ENCODE measurements at places on chromosomes 6 and 20.

DNA sequence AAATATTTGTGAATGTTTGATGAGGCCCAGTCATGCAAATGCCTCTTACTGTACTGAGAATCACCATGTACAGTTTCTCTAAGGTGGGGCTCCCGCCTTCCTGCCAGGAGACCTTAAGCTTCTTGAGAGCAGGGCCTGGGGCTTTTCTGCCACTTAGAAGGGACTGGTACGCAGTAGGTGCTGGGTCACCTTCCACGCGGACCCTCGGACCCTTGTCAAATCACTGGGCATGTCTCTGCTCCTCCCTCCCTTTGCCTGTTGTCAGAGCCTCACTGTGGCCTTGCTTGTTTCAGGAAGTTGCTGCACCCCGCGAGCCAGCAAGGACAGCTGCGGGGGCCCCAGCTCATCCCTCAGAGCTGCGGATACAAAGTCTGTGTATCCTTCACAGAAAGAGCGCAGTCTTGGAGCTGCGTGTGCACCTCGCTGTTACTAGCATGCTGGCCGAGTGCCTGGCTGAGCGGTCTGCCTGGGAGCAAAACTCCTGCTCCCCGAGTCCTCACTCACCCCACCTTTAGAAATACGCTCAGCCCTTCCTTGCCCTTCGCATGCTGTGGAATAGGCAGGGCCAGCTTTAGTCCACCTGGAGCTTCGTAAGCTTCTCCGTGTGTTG is 30.7 kb upstream of the IRF4 start:
- no peak for DNase-seq

DNA sequence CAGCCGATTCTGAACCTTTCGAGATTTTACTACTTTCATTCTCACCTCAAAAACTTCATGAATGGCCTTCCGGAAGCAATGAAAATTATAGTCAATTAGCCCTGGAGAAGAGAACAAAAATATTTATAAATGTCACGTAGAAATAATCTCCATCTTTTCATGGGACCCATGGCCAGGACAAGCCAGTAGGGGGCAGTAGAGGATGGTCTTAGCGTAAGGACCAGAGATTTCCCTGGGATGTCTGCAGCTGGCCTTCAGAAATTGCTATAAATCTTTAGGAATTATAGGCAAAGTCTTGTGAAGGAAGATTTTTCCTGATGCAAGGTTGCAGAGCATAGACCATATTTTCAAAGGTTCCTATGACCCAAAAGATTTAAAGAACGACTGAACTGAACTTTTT is 15.6 kb upstream of the UBE2J1 start:
- peak; percentile 28 for DNase-seq

GRCh38 chr6:36679043-36679833 is 724 bp downstream of the CDKN1A start:
- peak; percentile 68 for DNase-seq

DNA sequence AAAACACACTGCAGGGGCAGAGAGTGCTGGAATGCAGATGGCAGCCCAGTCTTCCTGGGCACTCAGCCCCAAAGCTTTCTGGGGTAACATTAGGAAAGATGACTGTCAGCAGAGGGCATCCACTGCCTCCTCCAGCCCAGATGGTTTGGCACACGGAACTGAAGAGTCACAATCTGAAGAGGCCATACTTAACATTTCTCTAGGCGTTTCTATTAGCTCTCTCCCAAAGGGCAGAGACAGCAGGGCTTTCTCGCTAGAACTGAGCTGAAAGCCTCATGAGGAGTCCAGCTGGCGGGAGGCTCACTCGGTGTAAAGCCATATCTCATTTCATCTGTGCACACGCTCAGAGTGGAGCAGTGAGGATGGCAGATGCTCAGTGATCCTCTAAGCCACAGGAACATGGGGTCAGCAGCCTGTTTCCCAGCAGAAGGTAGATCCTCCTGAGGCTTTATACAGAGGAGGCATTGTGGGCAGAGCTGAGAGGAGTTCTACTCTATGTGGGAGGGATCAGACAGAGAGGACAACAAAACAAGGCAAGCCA is 28.1 kb downstream of the ALDH8A1 start:
- no peak for DNase-seq

DNA sequence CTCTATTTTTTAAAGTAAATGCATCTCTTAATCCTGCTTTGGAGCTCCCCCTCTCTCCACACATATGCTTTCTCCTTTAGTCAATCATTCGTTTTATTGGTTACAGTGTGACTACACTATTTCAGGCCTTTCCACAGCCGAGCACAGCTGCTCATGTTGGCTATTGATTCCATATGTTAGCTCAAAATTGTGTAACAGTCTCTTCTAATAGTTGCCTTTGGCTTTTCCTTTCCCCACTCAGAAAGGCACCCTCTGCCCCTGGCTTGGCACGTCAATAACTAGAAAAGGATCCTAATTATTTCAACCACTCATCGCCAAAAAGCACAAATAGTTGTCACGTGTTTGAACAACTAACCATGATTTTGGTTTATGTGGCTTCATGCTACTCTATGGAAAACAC is 410.3 kb upstream of the SLC35B3 start:
- DNase-seq: no peak

DNA sequence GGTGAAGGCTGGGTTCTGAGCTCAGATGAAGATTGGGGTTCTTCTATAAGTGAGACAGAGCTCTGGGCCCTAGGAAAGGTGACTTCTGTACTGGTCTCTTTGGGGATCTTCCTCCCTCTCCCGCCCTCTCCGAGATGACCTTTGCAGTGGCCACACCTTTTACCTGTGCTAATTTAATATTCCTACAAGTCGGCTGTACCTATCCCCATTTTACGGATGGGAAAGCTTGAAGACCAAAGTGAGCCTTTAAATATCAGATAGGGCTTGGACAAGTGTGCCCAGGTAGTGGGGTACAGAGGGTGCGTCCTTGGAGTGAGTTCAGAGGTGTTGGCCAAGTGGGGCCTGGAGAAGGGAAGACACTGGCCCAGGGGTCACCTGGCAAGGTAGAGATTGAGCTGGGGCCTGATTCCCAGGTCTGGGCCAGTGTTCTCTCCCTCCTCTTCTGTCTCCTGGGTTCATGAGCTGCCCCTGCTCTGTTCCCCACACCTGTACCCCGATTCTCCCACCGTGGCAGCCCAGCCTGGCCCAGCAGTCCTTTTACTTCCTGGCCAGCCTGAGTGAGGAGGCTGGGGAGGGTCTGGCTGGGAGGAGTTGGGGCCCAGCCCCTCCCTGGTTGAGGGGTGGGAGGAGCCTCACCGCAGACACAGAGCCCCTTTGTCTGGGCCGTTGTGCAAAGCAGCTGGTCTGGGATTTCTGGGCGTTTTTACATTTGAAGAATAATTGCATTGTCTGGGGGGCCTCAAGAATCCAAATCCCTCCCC is 152.1 kb upstream of the RNF24 start:
- no peak for DNase-seq

DNA sequence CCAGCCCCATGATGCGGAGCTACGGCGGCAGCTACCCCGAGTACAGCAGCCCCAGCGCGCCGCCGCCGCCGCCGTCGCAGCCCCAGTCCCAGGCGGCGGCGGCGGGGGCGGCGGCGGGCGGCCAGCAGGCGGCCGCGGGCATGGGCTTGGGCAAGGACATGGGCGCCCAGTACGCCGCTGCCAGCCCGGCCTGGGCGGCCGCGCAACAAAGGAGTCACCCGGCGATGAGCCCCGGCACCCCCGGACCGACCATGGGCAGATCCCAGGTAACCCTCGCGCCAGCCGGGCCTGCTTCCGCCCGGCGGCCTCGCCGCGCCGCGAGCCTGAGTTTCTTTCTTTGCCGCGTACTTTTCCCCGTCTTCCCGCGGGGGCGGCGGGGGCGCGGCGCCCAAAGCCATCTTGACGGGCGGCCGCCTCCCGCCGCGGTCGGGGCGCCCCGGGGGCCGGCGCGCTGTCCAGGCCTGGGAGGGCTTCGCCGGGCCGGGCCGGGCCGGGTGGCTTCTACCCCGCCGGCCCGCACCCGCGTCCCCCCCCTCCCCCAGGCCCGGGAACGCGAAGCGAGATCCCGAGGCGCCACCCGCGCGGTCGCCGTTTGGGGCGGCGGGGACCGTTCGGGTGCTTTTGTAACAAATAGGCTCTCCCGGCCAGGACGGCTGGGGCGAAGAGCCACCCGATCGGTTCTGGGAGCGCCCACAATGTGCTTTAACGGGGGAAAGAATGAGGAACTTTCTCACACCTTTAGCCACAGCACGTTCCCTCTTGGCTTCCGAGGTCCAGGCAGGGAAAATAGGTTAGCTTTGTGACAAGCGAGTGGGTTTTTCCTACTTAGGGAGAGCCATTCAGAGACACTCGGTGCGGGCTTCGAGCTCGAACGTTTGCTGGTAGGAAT is 2.3 kb downstream of the ARID1B start:
- DNase-seq: peak; percentile 18

DNA sequence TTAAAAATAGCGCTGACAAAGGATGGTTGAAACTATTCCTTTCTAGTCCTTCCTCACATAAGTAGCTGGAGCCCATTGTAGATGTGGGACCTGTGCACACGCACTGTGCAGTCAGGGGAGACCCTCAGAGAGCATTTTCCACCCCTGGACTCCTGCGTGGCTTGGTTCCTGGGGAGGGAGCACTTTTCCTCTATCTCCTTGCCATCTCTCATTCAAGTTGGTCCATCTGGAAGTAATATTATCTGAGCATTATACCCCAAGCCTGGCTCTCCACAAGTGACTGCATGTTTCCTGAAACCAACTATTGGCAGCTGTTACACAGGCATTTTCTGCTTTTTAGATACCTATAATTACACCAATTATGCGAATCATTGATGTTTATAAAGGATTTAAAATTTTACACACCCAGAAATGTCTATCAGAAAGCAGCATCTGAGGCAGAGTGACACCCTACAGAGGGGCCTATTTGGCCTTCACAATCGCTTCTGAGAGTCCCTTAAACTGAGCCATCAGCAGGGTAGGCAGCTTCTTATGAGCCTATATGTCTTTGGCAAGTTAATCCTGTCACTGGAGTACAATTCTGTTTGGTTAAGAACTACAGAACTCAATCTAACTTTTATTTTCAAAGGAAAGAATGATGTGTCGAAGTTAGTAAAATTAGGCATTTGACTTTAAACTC is 18.7 kb downstream of the SOX4 start:
- DNase-seq: no peak

DNA sequence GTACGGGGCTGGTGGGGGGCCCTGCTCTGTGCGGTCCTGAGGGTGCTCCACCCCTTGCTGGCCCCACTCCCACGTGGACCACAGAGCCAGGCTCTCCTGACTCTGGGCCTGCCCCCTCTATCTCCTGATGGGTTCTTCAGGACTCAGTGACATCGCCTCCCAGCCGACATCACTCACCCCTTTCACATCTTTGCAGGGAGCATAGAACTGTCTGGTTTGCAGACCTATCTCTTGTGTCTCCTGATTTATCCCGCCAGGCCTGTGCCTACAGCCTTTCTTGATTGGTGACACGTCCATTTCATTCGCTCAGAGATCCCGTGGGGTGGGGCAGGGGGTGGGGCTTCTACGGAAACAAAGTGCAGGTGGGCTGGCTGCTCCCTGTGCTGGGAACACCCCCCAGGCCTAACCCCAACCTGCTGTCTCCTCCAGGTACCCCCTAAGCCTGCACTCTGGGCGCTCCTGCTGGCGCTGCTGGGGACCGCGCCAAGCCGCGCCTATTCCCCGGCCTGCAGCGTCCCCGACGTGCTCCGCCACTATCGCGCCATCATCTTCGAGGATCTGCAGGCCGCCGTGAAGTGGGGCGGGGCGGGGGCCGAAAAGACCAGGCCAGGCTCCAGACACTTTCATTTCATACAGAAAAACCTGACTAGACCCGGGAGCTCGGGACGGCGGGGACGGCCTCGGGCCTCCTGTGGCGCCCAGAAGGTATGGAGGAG is 1.7 kb downstream of the C20orf204 start:
- DNase-seq: no peak

GRCh38 chr6:5133943-5134342 is 48.8 kb downstream of the PPP1R3G start:
- no peak for DNase-seq

DNA sequence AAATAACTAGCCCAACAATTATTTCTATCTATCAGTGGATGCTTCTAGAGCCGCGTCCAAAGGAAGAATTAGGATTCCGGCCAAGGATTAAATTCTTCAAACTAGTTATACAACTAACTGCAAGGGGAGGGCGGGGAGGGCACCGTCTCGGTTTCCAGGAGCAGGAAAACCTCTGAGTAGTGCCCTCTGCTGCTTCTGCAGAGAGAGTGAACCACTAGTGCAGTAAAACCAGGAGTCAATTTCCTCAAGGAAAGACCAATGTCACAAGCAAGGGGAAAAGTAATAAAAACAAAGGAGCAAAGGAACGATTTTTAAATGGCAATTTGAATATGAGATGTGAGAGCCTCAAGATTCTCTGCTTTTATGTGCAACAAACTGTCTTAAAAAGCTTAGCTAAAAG is 16.5 kb upstream of the UBE2J1 start:
- peak; percentile 26 for DNase-seq

DNA sequence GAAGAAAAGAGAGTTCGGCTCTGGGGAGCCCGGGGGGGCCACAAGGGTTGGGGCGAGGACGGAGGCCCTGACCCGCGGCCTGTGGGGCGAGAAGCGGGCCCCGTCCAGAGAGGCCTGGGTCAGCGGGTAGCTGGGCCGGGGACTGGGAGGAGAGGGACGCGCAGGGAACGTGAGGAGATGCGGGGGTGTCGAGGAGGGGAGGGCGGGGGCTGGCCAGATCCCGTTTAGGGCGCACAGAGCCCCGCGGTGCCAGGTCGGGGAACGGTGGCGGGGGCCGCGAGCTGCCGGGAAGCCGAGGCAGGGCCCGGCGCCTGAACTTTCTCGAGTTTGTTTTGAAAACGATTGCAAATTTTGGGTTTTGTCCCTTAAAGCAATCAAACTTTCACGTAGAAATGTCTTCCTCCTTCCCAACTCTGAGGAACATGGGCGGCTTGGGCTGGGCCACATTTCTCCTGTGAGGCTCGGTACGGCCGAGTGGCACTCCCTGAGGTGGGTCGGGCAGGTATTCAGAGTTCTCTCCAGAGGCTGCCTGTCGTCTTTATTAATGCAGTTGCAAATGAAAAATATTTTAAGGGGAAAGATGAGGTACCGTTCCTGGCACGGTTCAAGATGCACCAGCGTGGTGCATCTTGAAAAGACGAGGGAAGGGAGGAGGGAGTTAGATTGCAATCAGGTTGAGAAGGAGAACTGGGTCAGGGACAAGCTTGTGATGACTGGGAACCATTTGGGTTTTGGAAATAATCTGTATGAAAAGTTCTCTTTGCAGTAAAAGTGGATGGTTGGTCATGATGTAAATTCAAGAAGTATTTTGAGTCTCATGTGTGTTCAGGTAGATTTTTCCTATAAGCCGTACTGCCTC is 972 bp downstream of the RNF8 start:
- no peak for DNase-seq

GRCh38 chr6:169326067-169326799 is 72.6 kb upstream of the THBS2 start:
- no peak for DNase-seq

DNA sequence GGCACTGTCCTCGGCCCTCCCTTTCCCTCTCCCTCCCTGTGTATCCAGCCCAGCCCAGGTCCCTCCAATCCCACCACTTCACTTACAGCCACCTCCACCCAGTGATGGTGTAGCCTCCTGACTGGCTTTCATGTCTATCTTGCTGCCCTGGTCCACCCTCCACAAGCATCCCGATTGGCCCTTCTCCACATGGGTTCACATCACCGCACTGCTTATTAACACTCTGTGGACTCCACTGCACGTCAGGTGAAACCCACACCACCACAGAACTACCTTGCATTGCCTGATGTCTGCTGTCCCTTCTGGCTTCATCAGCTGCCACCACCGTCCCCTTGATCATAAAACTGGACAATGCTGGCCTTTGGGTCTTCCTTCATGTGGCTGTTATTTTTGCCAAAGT is 220.4 kb upstream of the ARID1B start:
- DNase-seq: no peak

- peak; percentile 26 for DNase-seq
Observed at GRCh38 chr6:143941852-143942627, 66.0 kb downstream of the PLAGL1 start.
